ENCODE measurements at places on chromosomes 16 and 17.

GRCh38 chr16:84532291-84532724, 27.8 kb upstream of the MEAK7 start:
- DNase-seq, result no peak

GRCh38 chr17:81991684-81992305, 14.4 kb downstream of the ASPSCR1 start:
- DNase-seq, result peak; percentile 56

- DNase-seq, result no peak
Observed at GRCh38 chr16:89921702-89922476, 1.3 kb upstream of the TUBB3 start.

GRCh38 chr17:55171634-55172328, 93.0 kb upstream of the HLF start:
- DNase-seq, result no peak

DNA sequence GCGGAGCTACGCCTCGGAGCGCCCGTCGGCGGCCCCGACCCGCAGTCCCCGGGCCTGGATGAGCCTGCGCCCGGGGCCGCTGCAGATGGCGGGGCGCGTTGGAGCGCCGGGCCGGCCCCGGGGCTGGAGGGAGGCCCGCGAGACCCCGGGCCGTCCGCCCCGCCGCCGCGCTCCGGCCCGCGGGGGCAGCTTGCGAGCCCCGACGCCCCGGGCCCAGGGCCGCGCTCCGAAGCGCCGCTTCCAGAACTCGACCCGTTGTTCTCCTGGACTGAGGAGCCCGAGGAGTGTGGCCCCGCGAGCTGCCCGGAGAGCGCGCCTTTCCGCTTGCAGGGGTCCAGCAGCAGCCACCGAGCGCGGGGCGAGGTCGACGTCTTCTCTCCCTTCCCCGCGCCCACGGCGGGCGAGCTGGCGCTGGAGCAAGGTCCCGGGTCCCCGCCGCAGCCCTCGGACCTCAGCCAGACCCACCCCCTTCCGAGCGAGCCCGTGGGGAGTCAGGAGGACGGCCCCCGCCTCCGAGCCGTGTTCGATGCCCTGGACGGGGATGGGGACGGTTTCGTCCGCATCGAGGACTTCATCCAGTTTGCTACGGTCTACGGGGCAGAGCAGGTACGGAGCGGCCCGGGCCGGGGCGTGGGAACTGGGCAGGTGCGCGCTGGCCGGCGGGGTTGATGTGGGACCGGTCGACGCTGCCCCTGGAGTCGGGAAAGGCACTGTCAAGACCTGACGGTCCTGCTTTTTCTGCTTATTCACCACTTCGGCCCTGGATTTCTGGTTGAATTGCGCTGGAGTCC, 861 bp downstream of the RAB11FIP3 start:
- peak; percentile 44 for DNase-seq

DNA sequence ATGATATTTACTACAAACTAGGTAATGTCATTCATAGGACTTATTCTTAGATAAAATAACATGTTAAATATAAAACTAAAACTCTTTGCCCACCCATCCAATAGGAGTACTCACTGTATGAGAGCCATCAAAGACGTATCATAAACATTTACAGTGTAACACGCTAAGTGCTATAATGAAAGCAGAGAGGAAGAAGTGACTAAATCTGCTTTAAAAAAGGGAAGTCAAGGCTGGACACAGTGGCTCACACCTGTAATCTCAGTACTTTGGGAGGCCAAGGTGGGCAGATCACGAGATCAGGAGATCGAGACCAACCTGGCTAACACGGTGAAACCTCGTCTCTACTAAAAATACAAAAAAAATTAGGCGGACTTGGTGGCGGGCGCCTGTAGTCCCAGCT, 32.4 kb downstream of the SPAG9 start:
- no peak for DNase-seq

GRCh38 chr16:87206646-87207451, 110.3 kb downstream of the C16orf95 start:
- DNase-seq, result no peak

- DNase-seq, result no peak
Observed at GRCh38 chr17:39077866-39078265, 73.6 kb downstream of the PLXDC1 start.

GRCh38 chr17:40953881-40954280, 12.9 kb downstream of the KRT39 start:
- DNase-seq, result no peak

DNA sequence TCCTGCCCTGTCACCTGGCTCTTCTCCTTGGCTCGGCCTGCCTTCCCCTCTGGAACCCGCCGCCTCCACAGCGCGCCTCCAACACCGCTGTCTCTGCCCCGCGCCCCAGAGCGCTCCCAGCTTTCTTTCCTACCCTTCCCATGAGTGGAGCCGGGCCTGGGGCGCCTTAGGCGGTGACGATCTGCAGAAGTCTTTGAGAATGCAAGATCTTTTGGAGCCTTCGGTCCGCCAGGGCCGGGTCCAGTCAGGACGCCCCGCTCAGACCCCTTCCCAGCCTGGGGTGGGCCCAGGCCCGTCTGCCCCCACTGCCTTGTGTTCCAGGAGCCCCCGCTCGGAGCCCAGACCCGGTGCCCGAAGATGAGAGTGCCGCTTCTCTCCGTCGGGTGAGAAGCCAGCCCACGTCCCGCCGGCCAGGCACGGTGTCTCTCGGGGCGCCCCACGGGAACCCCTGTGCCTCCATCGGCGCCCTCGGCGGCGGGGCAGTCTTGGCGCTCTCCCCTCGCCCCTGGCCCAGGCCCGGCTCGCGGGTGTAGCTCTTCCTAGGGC, 40.0 kb downstream of the MRM1 start:
- no peak for DNase-seq

GRCh38 chr17:50141745-50142110, 8.7 kb downstream of the PPP1R9B start:
- DNase-seq, result no peak

DNA sequence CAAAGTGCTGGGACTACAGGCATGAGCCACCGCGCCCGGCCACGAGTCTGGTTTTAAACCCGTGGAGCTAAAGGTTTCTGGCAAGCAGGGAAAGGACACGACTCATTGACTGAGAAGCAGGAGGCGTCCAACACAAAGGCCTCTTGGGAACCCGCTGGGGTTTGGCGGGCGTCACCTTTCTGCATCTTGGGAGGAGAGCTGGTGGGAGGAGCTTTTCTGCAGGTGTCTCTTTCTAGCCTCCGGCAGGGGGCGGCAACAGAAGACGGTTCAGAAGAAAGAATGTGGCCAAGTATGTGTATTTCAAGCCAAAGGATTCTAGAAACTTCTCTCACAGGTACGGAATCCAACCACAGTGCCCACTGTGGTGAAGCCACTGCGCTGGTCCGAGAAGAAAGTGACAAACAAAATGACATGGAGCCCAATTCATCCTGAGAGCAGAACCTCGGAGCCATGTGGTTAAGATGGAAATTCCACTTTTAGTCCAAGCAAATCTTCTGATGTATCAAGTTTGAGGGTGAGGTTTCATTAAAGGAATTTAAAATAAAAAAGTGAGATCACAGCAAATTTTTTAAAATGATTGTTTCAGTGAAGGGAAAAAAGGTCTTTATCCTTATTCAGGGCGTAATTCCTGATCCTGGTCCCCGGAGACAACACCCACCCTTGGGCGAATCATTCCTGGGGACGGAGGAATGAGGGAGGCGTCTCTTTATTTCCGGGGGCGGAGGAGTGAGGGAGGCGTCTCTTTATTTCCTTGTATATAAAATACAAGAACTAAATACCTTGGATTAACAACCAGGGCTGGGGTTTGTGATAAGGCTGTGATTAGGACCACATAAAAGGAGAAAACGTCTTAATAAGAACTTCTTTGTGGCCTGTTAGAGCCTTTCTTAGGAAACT, 97.6 kb downstream of the MRM3 start:
- DNase-seq, result peak; percentile 77

- DNase-seq, result no peak
Observed at GRCh38 chr17:39100530-39100929, 50.9 kb downstream of the PLXDC1 start.

- no peak for DNase-seq
Observed at GRCh38 chr16:72877374-72878028, 170.4 kb downstream of the ZFHX3 start.

- no peak for DNase-seq
Observed at GRCh38 chr17:53336281-53336680, 486.4 kb upstream of the KIF2B start.

DNA sequence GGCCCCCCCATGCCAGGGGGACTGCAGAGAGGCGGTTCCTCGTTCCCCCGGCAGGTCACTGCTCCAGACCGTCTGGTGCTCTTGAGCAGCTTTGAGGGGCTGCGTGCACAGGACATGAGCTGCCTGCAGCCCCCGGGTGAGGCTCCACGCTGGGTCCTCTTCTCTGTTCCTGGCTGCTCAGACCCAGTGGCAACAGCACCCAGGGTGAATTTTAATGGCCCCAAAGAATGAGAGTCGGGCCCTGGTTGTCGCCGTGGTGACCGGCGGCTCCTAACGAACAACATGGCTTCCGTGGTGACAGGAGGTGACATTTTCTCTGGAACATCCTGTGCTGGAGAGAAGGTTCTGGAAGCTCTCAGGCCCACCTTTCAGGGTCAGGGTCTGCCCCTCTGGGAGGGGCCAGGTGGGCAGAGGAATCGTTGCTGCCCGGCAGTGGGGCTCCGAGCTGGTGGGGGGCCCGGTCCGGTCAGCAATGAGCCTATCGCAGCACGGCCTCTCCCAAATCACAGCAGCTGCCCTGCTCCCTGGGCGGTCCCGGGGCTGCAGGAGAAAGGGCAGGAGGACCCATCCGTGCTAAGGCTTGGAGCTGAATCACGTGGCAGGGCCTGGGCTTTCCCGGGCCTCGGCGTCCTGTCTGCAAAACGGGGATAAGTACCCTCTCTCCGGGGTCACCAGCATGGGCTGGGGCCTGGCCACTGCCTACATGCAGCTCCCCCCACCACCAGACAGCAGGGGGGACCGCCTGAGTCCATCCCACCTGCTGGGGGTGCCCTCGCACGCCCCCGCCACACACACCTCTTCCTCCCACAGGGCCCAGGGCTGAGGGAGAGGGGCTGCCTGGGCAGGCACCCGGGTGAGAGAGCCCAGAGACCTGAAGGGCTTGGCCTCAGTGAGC, 3.4 kb upstream of the C1QTNF8 start:
- no peak for DNase-seq

DNA sequence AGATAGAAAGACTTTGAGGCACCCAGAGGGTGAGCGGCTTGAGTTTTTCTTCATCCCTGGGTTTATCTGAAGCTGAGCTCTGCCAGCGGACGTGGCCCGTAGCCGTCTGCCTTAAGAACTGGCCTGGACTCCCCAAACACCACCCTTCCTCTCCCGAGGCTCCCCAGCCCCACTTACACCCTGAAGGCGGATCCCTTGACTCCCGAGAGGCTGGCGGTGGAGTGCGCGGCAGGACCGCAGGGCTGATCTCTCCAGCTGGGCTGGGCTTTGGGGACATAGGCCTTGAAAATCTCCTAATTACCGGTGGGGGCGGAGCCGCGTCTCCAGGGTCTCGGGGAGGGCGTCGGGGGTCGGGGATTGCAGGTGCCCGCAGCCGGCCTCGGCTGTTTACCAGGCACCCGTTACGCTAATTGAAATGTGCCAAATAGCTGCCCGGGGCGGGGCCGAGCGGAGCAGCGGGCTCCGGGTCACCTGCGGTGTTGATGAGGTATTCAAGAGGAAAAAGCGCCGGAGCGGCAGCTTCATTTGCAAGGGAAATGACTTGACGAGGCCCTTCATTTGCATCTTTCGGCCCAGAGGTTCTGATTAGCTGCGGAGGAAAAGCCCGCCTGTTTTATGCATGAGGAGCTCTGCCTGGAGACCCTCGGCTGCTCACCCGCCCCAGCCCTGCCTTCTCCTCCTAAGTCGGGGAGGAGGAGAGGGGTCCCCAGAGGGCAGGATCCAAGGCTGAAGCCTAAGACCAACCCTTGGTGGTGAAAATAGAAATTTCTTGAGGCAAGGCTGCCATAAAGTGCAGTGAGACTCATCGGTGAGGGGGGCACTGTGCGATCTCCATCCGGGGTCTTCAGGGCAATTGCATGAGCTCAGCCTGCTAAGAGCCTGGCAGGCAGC, 100.7 kb downstream of the MGAT5B start:
- no peak for DNase-seq

DNA sequence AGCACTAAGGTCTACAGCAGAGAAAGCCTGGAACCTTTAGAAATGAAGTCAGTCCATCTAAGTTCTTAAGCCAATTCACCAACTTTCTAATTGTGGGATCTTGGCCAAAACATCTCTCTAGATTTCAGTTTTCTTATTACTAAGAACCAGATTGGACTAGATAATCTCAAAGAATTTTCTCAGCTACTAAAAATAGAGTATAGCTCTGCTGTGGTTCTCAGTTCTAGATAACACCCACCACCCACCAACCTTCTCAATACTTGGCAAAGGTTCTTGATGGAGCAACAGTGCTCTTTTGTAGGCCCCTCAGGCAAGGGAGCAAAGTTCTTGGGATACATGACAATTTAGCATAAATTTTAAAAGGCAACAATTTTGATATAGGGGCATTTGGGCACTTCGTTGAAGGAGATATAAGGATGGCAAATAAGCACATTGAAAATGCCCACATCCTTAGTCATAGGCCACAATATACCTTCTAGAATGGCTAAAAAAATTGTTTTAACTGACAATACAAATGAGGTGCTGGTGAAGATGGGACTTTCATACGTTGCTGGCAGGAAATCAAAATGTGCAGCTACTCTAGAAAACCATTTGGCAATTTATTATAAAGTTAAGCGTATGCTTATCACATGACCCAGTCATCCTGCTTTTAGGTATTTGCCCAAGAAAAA, 74.4 kb upstream of the TMEM132E start:
- no peak for DNase-seq

DNA sequence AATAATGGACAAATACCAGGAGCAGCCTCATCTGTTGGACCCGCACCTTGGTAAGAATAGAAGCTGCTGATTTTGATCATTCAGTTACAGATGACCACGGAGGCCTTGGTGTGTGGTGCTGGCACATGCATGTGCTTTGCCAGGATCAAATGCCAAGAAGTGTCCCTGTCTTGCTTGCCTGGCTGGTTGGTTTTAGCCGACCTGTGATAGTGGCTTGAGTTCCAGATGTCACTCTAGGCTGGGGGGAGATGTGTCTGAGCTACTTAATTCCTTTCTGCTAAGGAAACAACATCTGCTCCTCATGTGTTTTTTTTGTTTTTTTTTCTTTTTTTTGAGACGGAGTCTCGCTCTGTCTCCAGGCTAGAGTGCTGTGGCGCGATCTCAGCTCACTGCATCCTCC, 4.3 kb downstream of the TBCD start:
- DNase-seq, result no peak

- DNase-seq, result no peak
Observed at GRCh38 chr17:61466246-61466645, 14.0 kb downstream of the TBX4 start.

- DNase-seq, result no peak
Observed at GRCh38 chr16:80150978-80151721, 389.6 kb upstream of the DYNLRB2 start.
